ENCODE measurements at places on chromosomes 4 and X.

GRCh38 chr4:7196736-7197135 lies 4.4 kb downstream of the SORCS2 start:
- DNase-seq, result no peak

DNA sequence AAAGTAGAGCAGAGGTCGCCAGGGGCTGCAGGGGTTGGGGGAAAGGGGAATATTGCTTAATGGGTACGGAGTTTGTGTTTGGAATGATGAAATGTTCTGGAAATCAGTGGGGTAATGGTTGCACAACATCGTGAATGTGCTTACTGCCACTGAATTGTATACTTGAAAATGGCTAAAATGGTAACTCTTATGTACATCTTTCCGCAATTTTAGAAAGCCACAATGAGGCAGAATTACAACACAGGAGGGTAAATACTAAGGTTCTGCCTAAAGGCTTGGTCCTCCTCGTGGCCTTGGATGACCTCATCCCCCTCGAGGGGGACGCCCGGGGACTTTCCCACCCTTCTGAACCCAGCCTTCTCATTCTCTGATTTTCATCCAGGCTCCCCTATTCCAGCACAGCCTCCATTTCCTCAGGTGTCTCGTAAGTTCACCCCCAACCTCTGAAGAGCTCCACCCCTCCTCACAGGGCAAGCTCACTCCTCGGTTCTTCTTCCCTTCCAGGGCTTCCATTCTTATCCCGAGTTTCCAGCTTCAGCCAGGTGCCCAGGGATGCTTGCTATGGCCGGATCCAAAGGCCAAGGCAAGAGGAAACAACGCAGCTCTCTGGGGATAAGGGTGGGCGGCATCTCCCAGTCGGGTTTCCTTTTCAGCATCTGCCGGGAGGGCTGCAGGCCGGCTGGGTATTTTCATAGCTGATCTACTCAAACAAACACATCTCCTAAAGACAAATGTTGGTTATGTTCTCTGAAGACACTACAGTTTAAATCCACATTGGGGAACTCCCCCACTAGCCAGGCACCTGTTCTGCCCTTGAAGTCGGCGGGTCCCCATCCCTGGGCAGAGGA lies 71.3 kb upstream of the ACSL1 start:
- DNase-seq, result no peak

DNA sequence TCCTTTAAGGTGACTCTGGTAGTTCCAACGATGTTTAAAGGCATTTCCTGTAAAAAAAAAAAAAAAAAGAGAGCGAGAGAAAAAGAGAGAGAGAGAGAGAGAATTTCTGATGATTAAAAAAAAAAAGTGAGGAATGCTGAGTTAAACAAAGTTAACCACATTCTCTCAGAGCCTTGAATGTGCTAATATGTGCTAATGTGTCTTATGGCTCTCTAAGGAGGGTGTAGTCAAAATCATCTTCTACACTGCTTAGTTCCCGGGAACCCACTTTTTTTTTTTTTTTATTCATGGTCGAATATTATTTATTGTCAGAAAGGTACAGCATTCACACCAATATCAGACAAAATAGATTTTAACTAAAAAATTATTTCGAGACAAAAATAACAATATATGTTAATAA lies 111.7 kb downstream of the SNCA start:
- DNase-seq, result no peak

DNA sequence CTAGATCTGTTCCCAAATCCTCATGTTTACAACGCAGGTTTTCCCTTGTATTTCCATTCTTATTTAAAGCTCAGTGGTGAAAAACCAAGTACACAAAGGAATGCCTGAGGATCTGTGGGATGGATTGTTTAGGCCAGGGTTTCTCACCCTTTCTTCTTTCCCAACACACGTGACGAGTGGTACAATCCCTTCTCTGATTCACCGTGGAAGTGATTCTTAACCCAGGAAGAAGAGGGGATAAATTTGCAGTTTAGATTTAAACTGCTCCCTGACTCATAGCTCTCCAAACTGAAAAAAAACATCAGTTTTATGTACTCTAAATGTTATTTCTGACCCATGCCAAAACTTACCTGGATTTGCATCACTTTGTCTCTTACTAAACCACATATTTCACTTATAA lies 17.0 kb downstream of the PAQR3 start:
- DNase-seq, result no peak

- no peak for DNase-seq
Observed at GRCh38 chr4:183073838-183074145, 25.3 kb upstream of the WWC2 start.

DNA sequence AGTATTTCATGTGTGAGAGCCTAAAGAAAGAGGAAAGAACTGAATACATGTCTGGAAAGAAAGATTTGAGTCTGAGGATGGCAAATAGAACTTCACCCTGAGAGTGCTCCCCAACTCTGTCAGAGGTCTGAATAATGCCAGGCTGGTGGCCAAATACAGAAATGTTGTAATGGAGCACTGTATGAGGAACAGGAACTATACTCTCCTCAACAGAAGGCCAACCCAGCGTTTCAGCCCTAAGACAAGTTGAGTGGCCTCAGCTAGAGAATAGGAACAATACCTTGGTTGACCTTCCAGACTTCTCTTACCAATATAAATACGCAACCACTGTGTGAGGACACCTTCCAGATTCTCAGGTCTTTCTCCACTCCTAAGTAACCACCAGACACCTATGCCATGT lies 94.5 kb upstream of the STIM2 start:
- no peak for DNase-seq

DNA sequence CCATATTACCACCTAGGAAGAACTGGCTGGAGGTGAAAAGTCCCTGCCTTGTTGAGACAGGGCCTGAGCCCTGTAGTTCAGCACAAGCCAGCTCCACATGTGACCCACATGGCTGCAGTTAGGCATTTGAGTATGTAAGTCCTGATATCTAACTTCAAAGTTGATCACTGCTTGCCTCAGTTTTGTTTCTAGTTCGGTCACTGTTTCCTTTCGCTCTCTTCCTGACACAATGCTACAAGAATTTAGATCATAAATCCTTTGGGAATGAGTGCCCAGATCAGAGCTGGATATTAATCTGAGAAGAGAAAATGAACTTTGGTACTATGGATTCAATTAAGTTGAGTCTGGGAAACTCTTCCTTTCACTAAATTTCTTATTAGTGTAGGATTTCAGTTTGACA lies 48.4 kb downstream of the AKAP4 start:
- no peak for DNase-seq

DNA sequence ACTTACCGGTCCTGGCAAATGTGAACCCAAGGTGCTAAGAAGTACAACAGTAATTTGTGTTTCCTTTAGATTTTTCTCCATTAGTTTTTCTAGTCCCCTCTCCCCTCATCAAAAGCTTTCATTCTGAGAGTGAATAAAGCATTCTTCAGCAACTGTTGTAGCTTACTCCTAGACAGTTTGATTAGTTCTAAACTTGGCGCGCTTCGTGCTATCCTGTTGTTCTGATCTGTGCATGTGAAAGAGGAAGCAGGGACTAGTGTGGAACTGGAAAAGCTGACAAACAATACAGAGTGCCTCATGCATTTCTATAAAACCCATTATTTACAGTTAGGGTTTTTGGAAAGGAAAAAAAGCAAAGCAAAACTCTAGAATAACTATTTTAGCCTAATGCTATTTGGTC lies 556.9 kb upstream of the SLIT2 start:
- DNase-seq, result no peak

DNA sequence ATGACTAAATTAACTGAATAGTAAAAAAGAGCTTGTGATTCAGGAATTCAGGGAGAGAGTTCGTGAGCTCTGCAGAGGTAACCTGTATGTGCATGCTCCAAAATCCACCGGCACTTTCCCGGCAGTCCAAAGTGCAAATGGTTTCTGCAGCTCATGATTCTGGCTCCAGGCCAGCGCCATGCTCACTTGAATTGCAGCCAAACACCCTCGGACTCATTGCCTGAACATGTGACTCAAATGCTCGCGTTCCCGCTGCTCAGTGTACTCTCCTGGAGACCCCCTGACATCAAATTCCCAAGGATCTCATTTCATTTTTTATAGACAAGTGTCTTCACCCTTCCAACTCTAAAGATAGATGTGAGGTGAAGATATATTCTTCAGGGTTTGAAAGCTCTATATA lies 44.1 kb upstream of the SH3RF1 start:
- no peak for DNase-seq

DNA sequence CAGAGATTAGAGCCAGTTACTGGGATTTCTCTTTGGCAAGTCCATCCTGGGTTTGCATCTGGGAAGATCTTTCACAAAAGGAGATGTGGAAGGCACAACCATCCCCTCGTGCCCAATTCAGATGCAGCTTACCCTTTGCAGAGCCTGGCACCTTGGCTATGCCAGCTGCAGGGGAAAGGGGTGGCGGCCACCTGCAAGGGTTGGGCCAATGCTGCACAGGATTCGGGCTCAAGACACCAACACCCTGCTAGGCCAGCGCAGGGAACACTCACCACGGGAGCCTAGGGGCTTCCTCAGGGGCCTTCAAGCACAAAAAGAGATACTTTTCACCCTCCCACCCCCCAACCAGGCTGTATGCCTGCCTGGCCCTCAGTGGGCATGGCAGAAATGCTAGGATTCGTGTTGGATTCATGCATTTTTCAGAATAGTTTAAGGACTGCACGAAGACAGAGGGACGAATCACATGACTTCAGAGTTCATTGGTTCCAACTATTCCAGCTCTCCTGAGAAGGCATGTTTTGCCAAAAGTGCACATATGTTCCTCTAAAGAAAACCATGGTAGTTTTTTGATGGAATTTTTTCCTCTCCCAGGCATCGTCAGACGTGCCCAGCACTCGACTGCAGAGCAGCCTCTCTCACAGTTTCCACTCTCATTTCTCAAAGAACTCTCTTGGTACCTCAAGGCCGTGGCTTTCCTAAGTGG lies 94.4 kb downstream of the PHKA2 start:
- DNase-seq, result no peak

DNA sequence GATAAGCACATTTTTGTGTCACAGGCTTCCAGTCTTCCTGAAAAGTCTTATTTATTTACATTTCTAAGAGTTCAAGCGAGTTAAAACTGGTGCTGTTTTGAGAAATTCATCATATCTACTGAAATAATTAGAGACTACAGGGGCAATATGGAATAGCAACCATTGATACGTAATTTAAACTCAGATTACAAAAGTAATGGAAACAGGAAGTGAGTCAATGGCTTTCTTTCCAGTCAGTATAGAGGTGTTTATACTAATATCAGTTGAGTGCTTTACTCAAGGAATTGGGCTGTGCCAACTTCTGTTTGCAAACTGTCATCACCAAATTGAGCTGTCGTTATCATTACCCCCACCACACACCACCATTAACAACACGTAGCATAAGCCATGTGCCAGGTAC lies 222.7 kb downstream of the COL25A1 start:
- DNase-seq, result no peak

- no peak for DNase-seq
Observed at GRCh38 chr4:153618833-153619232, 65.2 kb upstream of the TLR2 start.

GRCh38 chrX:3286196-3286945 lies 60.1 kb downstream of the MXRA5 start:
- DNase-seq, result no peak

DNA sequence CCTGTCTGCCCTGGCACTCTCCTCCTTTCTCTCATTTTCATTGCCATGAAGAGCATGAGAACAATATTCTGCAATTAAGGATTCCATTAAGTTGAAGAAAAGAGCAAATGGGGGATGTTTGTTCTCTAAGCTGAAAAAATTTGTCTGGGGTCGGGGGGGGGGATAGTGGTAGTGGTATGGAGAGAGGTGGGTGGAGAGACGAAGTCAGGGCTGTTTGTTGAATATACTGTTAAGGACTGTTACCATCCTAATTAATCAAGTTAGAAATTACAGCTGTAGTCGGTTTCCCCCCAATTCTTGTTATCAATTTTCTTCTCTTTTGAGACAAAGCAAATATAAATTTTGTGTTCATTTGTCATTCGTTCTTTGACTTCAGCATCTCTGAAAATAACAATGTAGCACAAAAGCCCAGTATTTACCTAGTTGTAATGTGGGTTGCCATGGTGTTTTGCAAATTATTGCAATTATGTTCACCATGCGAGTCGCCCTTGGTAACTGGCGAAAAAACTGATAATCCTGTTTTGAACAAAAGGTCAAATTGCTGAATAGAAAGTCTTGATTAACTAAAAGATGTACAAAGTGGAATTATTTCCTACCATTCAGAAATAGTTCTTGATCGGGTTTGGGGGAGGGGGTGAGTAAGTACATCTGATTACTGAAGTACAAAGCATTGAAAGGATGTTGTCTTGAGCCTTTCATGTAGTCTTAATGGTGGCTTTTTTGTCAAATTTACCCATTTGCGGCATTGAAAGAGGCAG lies 139.1 kb downstream of the ARX start:
- DNase-seq, result no peak

GRCh38 chr4:3355266-3355748 lies 62.5 kb downstream of the RGS12 start:
- DNase-seq, result no peak

- no peak for DNase-seq
Observed at GRCh38 chr4:80219301-80220025, 22.2 kb downstream of the PRDM8 start.

GRCh38 chr4:76752861-76753501 lies 145.0 kb downstream of the SOWAHB start:
- no peak for DNase-seq

GRCh38 chr4:55721651-55722050 lies 85.6 kb upstream of the NMU start:
- no peak for DNase-seq

GRCh38 chr4:165972747-165973146 lies 99.7 kb downstream of the TLL1 start:
- DNase-seq, result no peak

GRCh38 chrX:139563251-139563650 lies 32.7 kb downstream of the F9 start:
- DNase-seq, result no peak

- DNase-seq, result no peak
Observed at GRCh38 chr4:138741766-138742377, 273.7 kb upstream of the NOCT start.

- DNase-seq, result no peak
Observed at GRCh38 chrX:50567636-50568035, 97.0 kb upstream of the DGKK start.

- no peak for DNase-seq
Observed at GRCh38 chrX:31697294-31697916, 625.6 kb upstream of the FTHL17 start.

DNA sequence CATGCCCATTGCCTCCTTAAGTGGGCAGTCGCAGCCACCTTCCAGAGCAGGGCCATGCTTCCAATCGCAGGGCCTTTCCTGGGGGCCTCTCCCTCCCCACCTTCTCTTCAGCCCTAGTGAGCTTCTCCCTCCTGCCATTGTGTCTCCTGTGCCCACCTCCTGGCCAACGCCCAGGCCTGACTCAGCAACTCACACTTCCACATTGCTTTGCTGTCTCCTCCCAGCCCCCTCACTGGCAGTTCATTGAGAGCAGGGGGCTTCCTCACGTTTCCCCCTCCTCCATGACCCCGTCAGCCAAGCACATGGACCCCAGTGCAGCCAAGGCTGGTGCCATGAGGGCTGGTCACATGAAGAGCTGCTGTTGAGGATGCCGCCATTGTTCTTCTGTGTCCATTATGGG lies 25.9 kb downstream of the HTRA3 start:
- DNase-seq, result no peak

DNA sequence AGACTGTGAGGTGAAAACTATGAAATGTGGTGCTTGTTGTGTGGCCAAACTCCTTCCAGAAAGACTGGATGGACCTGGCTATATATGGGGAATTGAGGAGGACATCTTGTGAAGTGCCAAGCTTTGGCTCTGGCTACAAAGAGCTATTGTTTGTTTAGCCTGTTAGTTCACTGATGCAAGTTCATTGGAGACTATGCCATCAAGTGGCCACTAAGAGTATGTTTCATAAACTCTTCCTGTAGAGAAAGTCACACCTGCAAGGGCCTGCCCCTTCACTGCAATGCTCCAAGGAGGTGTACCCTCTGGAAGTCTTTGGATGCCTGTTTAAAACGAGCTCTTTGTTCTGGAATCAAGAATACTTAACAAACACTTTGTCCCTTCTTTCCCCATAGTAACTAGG lies 382.0 kb downstream of the GABRG1 start:
- no peak for DNase-seq

All from activated T-cell treated with anti-CD3 and anti-CD28 coated beads for 48 hours (primary cell).